ENCODE measurements at places on chromosomes 2 and 18. TPM values are rescaled to one million over a fixed set of nuclear protein-coding genes. Genes with fewer than 3 reads are reported as not detected.

TMEM163 gene
- not detected for total RNA-seq

VSNL1 gene
- 0.09 TPM for total RNA-seq

KYNU gene
- not detected for total RNA-seq

LCT gene
- total RNA-seq = not detected

BMP10 gene
- total RNA-seq = not detected

ACYP2 gene
- total RNA-seq = 12.3 TPM

CNRIP1 gene
- 26.6 TPM for total RNA-seq

SERPINB3 gene
- total RNA-seq = not detected

AP1S3 gene
- 0.68 TPM for total RNA-seq

LOXL3 gene
- 7.3 TPM for total RNA-seq

IL1A gene
- total RNA-seq = not detected

RAX gene
- not detected for total RNA-seq

MEP1B gene
- not detected for total RNA-seq

Data from pericardium fibroblast (primary cell).